ENCODE measurements at places on chromosomes 2 and 18. TPM values are rescaled to one million over a fixed set of nuclear protein-coding genes. Genes with fewer than 3 reads are reported as not detected.

DNA sequence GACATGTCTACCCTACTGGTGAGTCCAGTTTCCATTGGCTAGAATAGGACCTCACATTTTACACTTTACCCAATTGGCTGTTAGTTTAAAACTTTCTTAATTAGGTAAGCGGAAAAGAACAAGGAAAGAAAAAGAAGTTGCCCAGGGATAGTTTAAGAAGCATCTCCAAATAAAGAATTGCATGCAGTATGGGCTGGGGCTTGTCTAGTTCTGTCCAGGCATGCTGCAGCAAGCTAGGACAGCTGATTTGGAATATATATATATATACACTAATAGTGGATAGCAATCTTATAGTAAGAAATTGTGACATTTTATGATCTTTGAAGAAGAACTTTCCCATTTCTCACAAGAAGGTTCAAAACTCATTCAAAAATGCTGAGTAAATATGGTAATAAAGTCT, 90.0 kb upstream of the ERBB4 start:
- no peak for DNase-seq

GRCh38 chr2:53863538-53864227, 3.9 kb upstream of the GPR75 start:
- no peak for DNase-seq

GRCh38 chr2:151325581-151326095, 31.8 kb upstream of the TNFAIP6 start:
- no peak for DNase-seq

DNA sequence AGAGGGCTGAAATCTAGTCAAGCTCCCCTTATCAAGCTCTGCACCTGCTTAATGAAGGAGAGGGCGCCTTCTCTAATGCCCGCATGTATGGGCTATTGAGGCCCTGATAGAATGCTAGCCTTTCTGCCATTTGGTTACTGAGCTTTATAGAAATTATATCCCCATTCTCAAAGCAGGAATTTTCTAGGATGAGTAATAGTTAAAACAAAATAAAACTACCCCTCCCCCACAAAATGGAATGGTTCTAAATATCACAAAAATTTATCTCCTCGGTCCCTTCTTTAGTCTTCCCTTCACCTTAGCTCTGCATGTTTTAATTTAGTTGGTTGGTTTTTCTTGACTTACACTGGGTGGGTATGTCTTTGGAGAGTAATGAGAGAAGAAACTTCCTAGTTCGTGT, 37.7 kb downstream of the CD28 start:
- DNase-seq: no peak

The GATA6 gene
- total RNA-seq: 7.5 TPM

DNA sequence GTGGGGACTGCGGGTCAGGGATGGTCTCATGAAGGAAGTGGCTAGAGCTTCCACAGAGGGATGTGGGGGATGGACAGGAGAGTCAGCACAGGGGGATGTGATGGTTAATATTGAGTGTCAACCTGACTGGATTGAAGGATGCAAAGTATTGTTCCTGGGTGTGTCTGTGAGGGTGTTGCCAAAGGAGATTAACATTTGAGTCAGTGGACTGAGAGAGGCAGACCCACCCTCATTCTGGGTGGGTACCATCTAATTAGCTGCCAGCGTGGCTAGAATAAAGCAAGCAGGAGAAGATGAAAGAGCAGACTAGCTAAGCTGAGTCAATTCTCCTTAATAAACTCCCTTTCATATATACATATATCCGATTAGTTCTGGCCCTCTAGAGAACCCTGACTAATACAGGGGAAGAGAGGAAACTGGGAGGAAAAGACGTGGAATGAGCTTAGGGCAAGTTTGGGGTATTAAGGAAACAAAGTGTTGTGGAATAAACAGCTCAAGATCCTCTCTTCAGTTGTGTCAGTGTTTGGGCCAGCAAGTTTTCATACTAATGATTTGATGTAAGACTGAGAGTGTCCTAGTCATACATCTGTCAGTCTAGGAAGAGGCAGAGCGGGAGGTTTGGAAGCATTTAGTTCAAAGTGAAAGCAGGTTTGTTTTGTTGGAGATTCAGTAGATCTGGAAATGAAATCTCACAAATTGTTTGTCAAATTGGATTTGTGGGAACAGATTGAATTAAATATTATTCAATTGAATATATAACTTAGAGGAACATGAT, 135.2 kb upstream of the NT5C1B start:
- no peak for DNase-seq

- DNase-seq: no peak
Observed at GRCh38 chr2:120262150-120262549, 9.5 kb downstream of the RALB start.

DNA sequence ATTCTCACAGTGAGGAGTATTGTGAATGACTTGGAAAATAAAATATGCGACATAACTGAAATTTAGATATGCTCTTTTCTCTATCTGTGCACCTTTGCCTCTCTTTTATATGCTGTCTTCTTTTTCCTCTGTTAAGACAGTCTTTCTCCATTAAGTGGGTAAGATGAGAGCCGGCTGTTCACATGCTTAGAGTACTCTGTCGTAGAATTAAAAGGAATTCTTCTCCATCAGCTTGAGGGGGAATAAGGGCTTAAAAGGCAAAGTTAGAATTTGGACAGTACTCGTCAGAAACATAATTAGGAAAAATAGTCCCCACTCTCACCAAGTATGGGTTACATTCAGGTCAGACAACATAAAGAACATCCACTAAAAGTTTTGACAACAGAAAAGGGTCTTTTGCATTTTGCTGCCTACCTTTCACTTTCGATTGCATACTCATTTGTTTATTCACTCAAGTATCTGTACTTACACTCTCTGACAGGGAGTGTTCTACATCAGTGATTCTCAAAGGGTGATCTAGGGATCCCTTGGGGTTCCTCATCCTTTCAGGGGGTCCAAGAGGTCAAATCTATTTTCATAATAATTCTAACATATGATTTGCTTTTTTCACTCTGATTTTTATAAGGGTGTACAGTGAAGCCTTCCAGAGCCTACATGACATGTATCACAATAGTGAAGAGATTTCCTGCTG, 48.0 kb downstream of the ARHGAP15 start:
- peak; percentile 13 for DNase-seq

DNA sequence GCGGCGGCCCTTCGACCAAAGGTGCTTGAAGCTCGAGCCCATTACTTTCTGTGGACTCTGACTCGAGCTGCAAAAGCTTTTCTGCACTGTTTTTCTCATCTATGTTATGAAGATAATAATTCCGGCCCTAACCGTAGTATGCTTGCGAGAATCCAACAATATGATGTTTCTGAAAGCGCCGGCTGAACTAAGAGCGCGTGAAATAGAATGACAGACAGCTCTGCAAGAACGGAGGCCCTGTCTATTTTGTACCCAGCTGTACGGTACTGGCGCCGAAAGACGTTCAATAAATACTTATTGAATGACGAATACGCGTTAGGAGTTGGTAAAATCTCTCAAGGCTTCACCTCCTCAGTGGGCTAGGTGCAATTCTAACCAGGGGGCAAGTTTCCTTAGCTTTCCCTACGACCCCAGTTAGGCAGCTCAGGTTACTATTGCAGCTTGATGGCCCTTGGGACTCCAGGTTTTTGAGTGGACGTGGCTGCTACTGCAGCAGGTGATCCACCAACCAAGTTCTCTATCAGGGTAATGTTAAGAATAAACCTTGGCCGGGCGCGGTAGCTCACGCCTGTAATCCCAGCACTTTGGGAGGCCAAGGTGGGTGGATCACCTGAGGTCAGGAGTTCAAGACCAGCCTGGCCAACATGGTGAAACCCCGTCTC, 570 bp downstream of the SCRN3 start:
- no peak for DNase-seq

DNA sequence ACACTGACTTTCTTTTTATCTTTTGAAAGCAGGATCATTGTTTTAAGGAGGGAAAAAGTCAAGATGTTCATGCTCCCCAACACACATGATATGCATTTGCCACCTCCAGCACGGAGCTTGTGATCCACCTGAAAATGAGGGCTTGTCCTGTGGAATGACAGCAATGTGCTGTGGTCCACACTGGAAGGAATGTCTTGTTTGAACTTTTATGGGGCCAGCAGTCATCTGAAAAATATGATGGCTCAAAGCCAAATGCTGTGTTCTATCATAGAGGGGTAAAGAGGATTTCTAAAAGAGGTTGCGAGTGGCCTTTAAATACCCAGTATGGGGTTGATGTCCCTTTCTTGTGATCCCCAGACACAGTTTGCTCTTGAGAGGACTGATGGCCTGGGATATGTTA, 226.5 kb upstream of the SPRED2 start:
- no peak for DNase-seq

DNA sequence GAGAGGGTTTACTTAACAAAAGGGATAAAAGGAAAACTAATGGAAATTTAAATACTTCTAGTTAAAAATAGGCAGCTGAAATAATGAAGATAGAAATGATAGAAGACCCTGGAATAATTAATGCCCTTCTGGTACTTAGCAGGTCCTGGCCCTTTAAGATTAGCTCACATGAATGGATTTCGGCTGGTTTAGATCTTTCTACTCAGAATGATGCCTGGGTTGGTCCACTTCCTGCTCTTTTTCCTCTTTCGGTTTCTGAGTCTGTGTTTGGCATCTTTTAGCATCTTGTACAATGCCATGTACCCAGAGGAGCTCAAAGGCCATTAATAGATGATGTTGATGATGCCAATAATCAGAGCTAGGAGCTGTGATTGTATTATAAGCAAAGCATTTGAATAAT, 290.5 kb downstream of the CLIP4 start:
- DNase-seq: no peak

- peak; percentile 68 for DNase-seq
Observed at GRCh38 chr2:188884517-188884916, 89.7 kb upstream of the COL3A1 start.

- DNase-seq: no peak
Observed at GRCh38 chr2:176729706-176730569, 460.7 kb downstream of the MTX2 start.

GRCh38 chr2:238926761-238927611, 79.1 kb downstream of the TWIST2 start:
- DNase-seq: no peak

- no peak for DNase-seq
Observed at GRCh38 chr2:240864475-240864874, 4.1 kb upstream of the AGXT start.

DNA sequence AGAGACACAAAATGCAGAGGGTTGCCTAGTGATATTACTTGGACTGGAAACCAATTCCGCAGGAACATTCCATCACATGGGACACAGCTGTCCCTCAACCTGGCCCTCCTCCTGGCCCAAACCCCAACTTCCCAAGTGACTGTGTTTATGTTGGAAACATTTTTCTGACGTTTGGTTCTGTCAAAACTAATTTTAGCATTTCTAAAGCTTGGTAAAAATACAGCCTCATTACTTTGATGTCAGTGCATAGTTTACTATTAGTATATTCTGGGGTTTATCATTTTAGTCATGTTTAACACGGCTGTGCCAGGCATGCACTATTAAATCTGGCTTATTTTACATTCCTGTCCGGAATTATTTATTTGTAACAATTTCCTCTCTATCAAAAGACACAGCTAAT, 69.9 kb downstream of the GLI2 start:
- DNase-seq: no peak

The CPO gene
- total RNA-seq: 0.39 TPM

GRCh38 chr2:200770847-200771246, 40.9 kb upstream of the BZW1 start:
- no peak for DNase-seq

The CYS1 gene
- total RNA-seq: 1.1 TPM

The ACADL gene
- total RNA-seq: not detected

- DNase-seq: no peak
Observed at GRCh38 chr2:236887531-236887930, 198.2 kb upstream of the COPS8 start.

DNA sequence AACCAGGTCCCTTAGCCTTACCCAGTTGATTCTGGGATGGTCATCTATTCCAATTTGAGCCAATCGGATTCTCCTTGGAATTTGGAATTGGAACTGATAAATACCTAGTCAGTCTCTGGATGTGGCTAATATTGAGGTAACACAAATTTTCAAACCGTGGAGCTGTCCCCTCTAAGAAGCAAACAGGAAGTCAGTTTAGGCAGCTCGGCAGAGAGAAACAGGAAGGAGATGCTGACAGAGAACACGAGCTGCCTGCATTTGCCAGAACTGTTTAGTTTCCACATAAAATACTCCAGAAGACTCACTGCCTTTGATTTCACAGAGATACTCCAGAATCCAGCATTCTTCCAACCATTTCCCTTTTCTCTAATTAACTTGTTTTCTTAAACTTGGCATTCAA, 1024.9 kb downstream of the BCL11A start:
- DNase-seq: no peak

The MEP1B gene
- total RNA-seq: not detected

GRCh38 chr18:32110005-32110404, 18.3 kb downstream of the RNF138 start:
- DNase-seq: no peak

DNA sequence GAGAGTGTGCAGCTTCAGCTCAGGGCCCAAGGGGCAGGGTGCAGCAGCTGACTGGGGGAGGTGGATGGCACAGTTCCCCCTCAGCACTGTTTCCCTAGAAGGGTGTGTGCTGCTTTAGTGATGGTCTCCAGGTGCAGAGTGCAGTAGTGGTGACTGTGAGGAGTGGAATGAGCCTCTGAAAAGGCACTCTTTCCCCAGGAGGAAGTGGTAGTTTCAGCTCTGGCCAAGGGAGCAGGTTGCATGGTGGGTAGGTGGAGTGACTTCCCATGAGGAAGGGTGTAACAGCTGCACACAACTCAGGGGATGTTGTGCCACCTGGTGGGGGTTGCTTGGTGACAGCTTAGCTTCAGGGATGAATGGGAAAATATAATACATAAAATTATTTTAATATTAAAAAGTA, 251.5 kb upstream of the NXPH2 start:
- peak; percentile 29 for DNase-seq

The LONRF2 gene
- total RNA-seq: 1.2 TPM

The CARF gene
- total RNA-seq: 3.9 TPM

DNA sequence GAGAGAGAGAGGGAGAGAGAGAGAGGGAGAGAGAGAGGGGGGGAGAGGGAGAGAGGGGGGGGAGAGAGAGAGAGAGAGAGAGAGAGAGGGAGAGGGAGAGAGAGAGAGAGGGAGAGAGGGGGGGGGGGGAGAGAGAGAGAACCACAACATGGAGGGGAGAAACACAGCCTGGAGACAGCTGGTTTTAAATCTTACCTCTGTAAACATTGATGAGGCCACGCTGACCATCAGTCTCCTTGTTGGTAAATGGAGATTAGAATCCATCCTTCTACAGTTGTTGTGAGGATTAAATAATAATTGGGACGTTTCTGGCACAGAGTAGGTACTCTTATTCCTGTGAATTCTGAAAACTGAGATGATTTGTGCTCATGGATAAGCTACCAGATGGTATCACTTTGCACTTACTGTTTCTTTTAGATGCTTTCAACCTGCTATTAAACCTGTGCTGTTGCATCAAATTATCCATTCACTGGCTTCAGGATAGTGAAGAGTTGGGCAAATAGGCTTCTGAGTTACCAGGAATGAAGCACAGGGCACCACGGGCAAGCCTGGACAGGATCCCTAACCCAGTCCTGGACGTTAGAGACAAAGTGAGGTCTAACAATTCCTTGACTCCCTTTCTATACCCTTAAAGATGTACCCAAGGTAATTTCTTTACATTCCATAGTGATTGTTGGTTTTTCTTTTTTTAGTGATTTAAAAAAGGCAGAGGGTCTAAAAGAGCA, 318.1 kb downstream of the ZNF521 start:
- no peak for DNase-seq

GRCh38 chr2:216349366-216349765, 22.9 kb downstream of the MARCHF4 start:
- no peak for DNase-seq
